ENCODE measurements at places on chromosomes 12 and 14. TPM values are rescaled to one million over a fixed set of nuclear protein-coding genes. Genes with fewer than 3 reads are reported as not detected.

NPFF gene
- polyA plus RNA-seq: not detected

FOXA1 gene
- 0.10 TPM for polyA plus RNA-seq

YAF2 gene
- 21.0 TPM for polyA plus RNA-seq

KCNC2 gene
- not detected for polyA plus RNA-seq

DBX2 gene
- not detected for polyA plus RNA-seq

POTEM gene
- polyA plus RNA-seq: not detected
